Type B pancreatic cell (in vitro differentiated cells): ENCODE measurements at places on chromosomes 16 and 17.

- DNase-seq = no peak
Observed at GRCh38 chr17:38910325-38910724, 15.1 kb upstream of the LASP1NB start.

DNA sequence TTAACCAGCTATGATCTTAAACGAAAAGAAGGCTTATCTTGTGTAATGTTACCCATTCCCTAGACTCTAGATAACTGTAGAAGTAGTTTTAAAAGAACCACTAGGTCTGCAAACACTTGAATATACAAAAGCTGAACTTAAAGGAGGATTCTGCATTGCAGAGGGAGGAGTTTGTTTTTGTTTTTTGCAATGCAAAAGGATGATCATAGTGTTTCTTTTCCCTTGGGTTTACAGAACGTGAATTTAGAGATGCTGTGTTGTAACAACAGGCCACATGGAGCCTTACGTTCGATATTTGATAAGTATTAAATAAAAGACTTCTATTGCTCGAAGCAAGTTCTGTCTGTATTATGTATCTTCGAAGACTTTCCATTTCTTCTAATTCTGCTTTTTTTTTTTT lies 77.6 kb downstream of the CHD9 start:
- DNase-seq = no peak

DNA sequence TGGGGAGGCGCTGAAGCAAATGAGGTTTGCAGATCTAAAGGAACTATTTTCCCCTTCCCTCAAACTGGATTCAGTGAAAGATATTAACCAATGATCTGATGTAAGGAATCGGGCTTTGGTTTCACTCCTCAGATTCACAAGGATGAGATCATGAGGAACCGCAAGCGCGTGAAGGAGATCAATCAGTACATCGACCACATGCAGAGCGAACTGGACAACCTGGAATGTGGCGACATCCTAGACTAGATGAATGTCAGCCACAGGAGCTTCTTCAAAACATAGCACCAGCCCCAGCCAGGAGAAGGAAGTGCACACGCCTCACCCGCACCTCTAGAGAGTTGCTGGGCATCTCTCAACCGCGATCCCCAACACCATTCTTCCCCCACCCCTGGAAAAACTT lies 22.5 kb downstream of the ATPAF2 start:
- DNase-seq = no peak

GRCh38 chr16:84979516-84979915 lies 31.8 kb downstream of the ZDHHC7 start:
- DNase-seq = no peak

GRCh38 chr16:83849421-83849820 lies 41.6 kb downstream of the HSBP1 start:
- DNase-seq = no peak

GRCh38 chr16:22324787-22325597 lies 27.8 kb downstream of the POLR3E start:
- DNase-seq = no peak

DNA sequence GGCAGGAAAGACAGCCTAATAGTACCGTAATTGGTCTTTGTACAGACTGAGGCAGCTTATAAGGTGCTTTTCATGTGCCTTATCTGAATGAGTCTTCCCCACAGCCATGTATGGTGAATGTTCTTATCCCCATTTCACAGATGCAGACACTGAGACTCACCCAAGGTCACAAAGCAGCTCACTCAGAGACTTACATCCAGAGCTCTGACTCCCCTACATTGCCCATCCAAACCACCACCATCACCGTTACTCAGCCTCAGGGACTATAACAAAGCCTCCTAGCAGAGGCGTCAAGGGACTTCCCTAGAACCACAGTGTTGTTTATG lies 627 bp upstream of the GPR179 start:
- DNase-seq = no peak

GRCh38 chr17:14396547-14396946 lies 95.7 kb downstream of the HS3ST3B1 start:
- no peak for DNase-seq

- DNase-seq = no peak
Observed at GRCh38 chr16:59356709-59357108, 622.6 kb upstream of the GOT2 start.

- no peak for DNase-seq
Observed at GRCh38 chr16:87052506-87052905, 264.7 kb downstream of the C16orf95 start.

GRCh38 chr16:15829460-15829859 lies 27.4 kb downstream of the MYH11 start:
- DNase-seq = no peak

GRCh38 chr17:68238871-68239253 lies 9.0 kb upstream of the AMZ2 start:
- no peak for DNase-seq

DNA sequence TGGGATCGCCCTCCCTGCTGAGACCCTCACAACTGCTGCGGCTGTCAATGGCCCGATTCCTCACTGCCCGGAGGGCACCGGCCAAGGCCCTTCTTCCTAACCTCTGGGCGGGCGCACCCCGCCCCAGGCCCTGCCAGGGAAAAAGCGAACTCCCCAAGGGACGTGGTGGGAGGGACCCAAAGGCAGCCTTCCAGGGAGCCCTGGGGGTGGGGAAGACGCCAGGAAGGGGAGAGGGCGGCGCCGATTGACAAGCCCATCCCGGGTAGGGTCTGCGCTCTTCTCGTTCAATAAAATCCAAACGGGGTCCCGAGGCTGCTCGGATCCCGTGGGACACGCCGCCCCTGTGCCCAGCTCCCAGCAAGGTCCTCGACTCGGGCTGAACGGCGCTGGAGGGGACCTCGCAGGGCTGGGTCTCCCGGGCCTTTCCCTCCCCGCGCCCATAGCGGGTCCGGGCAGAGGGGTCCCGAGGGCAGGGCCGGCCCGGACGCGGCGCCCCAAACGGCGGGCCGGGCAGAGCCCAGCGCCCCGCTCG lies 416 bp downstream of the KIFC3 start:
- DNase-seq = no peak

- peak; percentile 69 for DNase-seq
Observed at GRCh38 chr17:55641676-55642081, 81.0 kb downstream of the TMEM100 start.

DNA sequence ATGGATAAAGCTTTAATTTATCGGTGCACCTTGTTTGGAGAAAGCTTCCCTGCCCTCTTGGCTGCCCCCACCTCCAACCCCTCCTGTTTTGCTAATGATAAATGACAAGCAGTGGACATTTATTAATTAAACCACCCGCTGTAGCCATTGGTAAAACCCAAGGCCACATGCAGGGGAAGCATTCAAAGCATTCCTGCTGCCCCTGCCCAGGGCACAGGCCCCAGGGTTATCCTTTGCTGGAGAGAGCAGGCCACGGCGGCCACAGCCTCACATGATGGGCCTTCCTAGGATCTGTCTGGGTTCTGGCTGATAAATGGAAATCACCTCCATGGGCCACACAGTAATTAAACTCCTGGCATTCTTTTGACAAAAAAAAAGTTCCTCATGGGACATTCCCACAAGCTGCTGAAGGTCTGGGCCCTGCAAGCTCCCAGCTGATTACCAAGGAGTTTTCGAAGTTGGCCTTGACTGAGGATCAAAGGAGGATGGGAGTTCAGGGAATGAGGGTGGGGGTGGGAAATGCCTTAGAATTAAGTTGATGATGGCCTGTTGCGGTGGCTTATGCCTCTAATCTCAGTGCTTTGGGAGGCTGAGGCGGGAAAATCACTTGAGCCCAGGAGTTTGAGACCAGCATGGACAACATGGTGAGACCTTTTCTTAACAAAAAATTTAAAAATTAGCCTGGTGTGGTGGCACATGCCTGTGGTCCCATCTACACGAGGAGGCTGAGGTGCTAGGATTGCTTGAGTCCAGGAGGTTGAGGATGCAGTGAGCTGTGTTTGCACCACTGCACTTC lies 35.5 kb downstream of the SOST start:
- DNase-seq = no peak

DNA sequence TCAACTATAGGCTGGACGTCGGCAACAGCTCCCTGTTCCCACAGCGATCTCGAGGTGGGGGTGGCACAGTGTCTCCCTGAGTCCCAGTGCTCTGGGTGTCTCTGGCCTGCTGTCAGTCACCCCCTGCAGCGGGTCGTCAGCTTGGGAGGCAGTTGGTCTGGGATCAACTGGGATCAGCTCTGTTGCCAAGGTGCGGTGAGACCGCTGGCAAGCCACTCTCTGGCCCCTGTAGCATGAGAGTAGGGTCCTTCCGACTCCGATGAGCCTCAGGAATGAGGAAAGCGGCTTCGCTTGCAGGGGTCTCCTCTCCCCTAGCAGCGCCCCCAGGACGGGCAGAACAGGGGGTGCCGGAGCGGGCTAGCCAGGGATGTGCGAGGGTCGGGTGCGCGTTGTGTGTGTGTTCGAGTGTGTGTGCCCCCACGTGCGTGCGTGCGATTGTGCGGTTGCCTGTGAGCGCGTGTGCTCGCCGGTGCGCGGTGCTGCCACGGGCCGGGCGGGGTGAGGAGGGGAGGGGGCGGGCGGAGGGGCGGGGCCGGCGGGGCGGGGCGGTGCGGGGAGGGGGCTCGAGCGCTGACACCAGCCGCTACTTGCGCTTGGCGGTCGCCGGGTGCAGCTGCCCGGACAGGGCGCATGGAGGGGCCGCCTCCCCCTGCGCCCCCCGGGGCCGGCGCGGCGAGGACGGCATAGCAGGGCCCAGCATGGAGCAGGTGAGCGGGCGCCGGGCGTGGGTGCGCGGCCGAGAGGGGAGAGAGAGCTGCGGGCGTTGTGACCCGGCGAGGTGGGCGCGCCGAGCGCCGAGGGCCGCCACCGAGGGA lies 9.4 kb upstream of the ARHGAP23 start:
- DNase-seq = no peak

DNA sequence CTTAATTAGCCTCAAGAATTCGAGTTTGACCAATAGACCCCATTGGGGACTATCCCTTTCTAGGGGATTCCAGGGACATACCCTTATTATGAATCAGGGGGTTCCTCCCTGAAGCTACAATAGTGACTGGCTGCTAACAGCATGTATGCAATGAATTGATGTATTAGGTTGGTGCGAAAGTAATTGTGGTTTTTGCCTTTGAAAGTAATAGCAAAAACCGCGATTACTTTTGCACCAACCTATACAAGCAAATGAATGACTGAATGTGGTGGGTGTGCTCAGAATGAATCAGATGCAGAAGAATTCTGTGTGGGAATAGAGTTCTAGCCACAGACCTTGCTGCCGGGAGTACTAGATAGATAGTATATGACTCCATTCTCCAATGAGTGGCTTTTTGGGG lies 76.7 kb downstream of the HLF start:
- DNase-seq = no peak

- DNase-seq = no peak
Observed at GRCh38 chr17:11495613-11496012, 102.7 kb upstream of the DNAH9 start.

- DNase-seq = no peak
Observed at GRCh38 chr17:2691069-2691871, 20.3 kb downstream of the CLUH start.

- no peak for DNase-seq
Observed at GRCh38 chr16:79329166-79329521, 271.4 kb downstream of the MAF start.

- DNase-seq = no peak
Observed at GRCh38 chr17:70716551-70716950, 547.2 kb downstream of the KCNJ2 start.

GRCh38 chr16:72107371-72107770 lies 13.7 kb downstream of the DHX38 start:
- no peak for DNase-seq

GRCh38 chr17:8122422-8122923 lies 1.4 kb downstream of the HES7 start:
- DNase-seq = no peak

GRCh38 chr16:77059446-77059845 lies 131.5 kb upstream of the MON1B start:
- no peak for DNase-seq

DNA sequence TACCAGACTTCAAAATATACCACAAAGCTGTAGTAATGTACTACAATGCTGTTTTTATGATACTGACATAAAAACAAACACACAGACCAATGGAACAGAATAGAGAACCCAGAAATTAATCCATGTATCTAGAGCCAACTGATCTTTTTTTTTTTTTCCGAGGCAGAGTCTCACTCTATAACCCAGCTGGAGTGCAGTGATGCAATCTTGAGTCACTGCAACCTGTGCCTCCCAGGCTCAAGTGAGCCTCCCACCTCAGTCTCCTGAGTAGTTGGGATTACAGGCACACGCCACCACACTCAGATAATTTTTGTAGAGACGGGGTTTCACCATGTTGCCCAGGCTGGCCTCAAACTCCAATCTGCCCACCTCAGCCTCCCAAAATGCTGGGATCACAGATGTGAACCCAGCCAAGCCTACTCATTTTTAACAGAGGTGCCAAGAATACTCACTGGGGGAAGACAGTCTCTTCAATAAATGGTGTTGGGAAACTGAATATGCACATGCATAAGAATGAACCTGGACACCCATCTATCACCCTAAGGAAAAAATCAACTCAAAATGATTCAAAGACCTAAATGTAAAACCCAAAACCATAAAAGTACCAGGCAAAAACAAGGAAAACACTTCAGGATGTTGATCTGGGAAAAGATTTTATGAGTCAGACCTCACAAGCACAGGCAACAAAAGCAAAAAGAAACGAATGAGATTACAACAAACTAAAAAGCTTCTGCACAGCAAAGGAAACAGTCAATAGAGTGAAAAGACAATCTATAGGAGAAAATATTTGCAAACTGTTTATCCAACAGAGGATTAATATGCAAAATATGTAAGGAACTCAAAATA lies 63.1 kb downstream of the STX8 start:
- no peak for DNase-seq
